ENCODE measurements at places on chromosomes 1 and 21.

- no peak overlapping the region for H3K4me3 ChIP-seq
- DNase-seq, result no peak
- H3K27me3 ChIP-seq, result no peaks in the 10 kb centered on the region
- H3K27ac ChIP-seq, result no peak overlapping the region
- no peaks in the 10 kb centered on the region for H3K4me1 ChIP-seq
These were observed 9.8 kb downstream of the RPS6KC1 start for GRCh38 chr1:213060836-213061235.

DNA sequence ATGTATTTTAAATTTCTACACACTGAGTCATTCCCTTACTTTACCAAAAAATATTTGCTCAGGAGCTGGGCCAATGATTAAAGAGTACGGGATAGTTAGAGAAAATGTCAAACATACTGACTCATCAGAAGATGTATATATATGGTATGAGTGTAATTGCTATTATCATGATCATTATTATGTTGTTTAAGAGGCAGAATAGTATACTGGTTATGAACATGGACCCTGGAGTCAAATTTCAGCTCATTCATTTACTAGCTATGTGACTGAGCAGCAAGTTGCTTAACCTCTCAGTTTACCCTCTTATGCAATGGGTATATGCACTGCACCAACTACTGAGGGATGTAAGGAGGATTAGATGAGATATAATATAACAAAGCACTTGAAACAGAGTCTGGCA, 41.2 kb upstream of the USH2A start:
- H3K27me3 ChIP-seq, result no peaks in the 10 kb centered on the region
- no peak overlapping the region for H3K27ac ChIP-seq
- no peaks in the 10 kb centered on the region for H3K4me1 ChIP-seq

DNA sequence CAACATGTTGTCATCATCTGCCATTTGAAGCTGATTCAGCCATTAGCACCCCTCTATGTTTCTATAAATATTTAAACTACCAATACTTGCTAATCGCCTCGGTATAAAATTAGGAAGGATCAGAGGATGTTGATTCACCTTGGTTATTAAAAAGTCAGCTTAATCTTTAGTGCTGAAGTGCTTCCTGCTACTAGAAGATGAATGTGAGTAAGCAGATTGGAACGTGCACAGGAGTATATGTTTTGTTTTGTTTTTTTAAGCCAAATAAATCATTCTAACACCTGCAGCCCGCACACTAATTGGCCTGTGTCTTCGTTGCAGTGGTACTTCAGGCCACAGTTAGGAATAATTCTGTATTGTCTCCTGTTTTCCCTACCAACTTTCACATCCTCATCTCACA, 485.7 kb downstream of the AJAP1 start:
- DNase-seq, result no peak
- H3K36me3 ChIP-seq, result no peaks in the 10 kb centered on the region
- no peaks in the 10 kb centered on the region for H3K27me3 ChIP-seq
- H3K4me1 ChIP-seq, result no peaks in the 10 kb centered on the region

- no peak overlapping the region for H3K4me3 ChIP-seq
- no peaks in the 10 kb centered on the region for H3K4me1 ChIP-seq
- no peaks in the 10 kb centered on the region for H3K36me3 ChIP-seq
- no peak overlapping the region for H3K27ac ChIP-seq
These were observed 50.6 kb downstream of the L1TD1 start for GRCh38 chr1:62245201-62245600.

- no peaks in the 10 kb centered on the region for H3K27me3 ChIP-seq
- no peaks in the 10 kb centered on the region for H3K36me3 ChIP-seq
- no peak for DNase-seq
- H3K4me1 ChIP-seq, result peaks cover under 1% of the 10 kb centered on the region
These were observed 12.3 kb upstream of the SEMA4A start for GRCh38 chr1:156140879-156141707.

- no peak for DNase-seq
- no peak overlapping the region for H3K27ac ChIP-seq
- no peaks in the 10 kb centered on the region for H3K36me3 ChIP-seq
These were observed 15.1 kb downstream of the INAVA start for GRCh38 chr1:200909757-200910239.

- no peak overlapping the region for H3K4me3 ChIP-seq
- no peaks in the 10 kb centered on the region for H3K27me3 ChIP-seq
- no peak overlapping the region for H3K27ac ChIP-seq
- no peaks in the 10 kb centered on the region for H3K4me1 ChIP-seq
- DNase-seq, result no peak
These were observed 163.7 kb downstream of the NTPCR start for GRCh38 chr1:233114159-233114558.

GRCh38 chr1:109161858-109162606, 48.1 kb downstream of the ELAPOR1 start:
- DNase-seq, result peak; percentile 5
- no peak overlapping the region for H3K4me3 ChIP-seq
- H3K27me3 ChIP-seq, result no peaks in the 10 kb centered on the region
- peaks cover 7% of the 10 kb centered on the region for H3K4me1 ChIP-seq

DNA sequence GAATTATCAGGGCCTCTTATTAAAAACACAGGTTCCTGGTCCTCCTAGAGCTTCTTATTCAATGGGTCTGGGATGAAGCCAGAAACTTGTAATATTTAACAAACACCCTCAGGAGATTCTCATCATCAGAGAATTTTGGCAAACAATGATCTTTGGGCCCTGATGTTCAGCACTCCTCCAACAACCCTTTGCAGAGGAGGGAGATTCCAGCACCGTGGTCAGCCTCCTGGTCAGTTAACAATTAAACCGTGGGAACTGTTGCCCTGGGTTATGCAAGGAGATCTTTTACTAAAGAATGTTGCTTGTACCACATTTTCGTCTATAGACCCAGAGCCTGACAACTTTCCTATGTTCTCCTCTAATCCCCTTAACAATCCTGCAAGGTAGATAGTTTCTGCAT, 294.4 kb downstream of the PLPP3 start:
- H3K36me3 ChIP-seq, result no peaks in the 10 kb centered on the region
- no peaks in the 10 kb centered on the region for H3K4me1 ChIP-seq
- H3K27me3 ChIP-seq, result no peaks in the 10 kb centered on the region

DNA sequence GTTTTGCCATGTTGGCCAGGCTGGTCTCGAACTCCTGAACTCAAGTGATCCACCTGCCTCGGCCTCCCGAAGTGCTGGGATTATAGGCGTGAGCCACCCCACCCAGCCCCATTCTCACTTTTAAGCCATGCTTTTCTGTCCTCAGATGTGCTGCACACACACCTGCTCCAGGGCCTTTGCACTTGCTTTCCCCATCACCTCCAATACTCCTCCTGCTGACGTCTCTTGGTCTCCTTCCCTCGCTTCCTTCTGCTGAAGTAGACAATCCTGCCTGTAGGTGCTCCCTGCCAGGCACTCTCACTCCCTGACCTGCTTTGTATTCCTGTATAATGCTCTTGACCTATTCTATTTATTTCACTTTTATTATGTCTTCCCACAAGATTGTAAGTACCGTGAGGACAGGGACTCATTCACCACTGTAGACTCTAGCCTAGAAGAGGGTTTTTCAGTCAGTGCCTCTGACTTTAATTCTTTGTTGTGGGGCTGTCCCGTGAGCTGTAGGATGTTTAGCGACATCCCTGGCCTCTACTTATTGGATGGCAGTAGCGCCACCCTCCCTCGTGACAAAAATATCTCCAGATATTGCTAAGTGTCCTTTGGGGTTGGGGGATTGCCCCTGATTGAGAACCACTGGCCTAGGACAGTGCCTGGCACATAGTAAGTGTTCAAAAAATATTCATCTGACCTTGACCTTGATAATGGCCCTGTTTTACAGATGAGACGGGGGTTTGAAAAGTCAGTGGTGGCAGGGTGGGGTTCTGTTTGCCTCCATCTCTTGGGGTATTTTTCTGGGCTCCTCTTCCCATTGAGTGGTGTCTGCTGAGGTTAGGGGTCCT, 4.6 kb downstream of the TNFRSF1B start:
- peaks cover 84% of the 10 kb centered on the region for H3K4me1 ChIP-seq
- H3K27me3 ChIP-seq, result no peaks in the 10 kb centered on the region
- H3K4me3 ChIP-seq, result no peak overlapping the region
- no peaks in the 10 kb centered on the region for H3K36me3 ChIP-seq
- peak overlapping the region; percentile 95 for H3K27ac ChIP-seq

- H3K4me1 ChIP-seq, result no peaks in the 10 kb centered on the region
- H3K36me3 ChIP-seq, result no peaks in the 10 kb centered on the region
- H3K27ac ChIP-seq, result no peak overlapping the region
- H3K4me3 ChIP-seq, result no peak overlapping the region
These were observed 30.7 kb downstream of the PGM1 start for GRCh38 chr1:63623952-63624351.

DNA sequence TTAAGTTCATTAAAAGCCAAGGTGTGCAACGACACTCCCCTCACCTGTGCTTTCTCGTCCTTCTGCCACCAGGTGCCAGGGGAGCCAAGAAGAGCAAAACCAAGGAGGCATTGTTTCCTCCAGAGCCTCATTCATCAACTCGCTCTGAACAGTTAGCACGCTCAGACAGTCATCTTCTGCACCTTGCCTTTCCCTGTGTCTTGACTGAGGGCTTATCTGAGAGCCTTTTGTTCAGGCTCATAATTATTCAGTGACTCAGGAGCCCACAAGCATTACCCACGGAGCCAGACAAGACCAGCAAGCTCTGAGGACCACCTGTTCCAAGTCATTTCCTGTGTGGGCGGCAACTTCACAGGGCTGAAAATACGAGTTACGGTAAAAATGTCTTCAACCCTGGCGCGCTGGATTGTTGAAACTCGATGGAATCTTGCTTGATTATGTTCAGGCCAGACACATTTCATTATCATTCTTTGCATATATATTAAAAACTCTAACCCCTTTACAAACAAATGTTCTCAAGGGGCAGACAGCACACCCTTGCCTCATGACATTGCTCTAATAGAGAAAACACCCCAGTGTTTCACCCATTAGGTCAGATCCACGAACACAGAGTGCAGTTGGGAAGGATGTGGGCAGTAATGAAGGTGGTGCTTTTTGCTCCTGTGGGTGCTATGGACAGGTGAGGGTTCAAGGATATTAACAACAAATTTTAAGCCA, 89.7 kb upstream of the RUNX1 start:
- peaks cover 14% of the 10 kb centered on the region for H3K4me1 ChIP-seq
- no peak overlapping the region for H3K27ac ChIP-seq
- no peaks in the 10 kb centered on the region for H3K36me3 ChIP-seq
- DNase-seq, result no peak

DNA sequence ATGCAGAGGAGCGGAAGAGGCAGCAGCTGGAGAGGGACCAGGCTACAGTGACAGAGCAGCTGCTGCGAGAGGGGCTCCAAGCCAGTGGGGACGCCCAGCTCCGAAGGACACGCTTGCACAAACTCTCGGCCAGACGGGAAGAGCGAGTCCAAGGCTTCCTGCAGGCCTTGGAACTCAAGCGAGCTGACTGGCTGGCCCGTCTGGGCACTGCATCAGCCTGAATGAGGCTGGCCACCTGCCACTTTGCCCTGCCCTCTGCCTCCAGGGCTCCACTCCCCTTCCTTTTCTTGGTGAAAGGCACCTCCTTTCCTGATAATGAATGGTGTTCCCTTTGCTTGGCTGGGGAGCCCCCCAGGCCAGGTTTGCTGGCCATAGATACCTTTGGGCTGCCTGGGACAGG, 3.3 kb upstream of the HMGN2 start:
- no peak overlapping the region for H3K27ac ChIP-seq
- H3K36me3 ChIP-seq, result peaks cover 12% of the 10 kb centered on the region
- H3K27me3 ChIP-seq, result no peaks in the 10 kb centered on the region
- no peak for DNase-seq
- H3K4me3 ChIP-seq, result no peak overlapping the region

DNA sequence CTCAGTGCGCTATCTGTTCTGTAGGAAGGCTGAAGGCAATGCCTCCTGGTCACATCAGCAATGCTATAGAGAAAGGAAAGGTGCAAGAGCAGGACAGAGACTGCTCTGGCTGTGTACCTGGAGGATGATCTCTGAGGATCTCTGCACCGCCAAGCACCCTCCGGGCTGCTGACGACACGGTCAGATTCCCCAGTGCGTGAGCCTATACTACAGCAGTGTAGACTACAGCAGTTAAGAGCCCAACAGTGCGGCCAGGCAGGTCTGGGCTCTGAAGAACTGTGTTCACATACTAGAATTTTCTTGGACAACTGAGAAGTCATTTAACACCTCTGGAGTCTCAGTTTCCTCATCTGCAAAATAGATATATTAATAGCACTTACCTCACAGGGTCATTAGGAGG, 39.9 kb downstream of the ITPKB start:
- peaks cover 86% of the 10 kb centered on the region for H3K4me1 ChIP-seq
- no peak for DNase-seq
- peaks cover 24% of the 10 kb centered on the region for H3K36me3 ChIP-seq
- no peaks in the 10 kb centered on the region for H3K27me3 ChIP-seq
- no peak overlapping the region for H3K4me3 ChIP-seq

GRCh38 chr1:55204997-55205396, 10.2 kb downstream of the USP24 start:
- H3K4me3 ChIP-seq, result no peak overlapping the region
- H3K36me3 ChIP-seq, result no peaks in the 10 kb centered on the region
- peaks cover 71% of the 10 kb centered on the region for H3K4me1 ChIP-seq

- H3K36me3 ChIP-seq, result no peaks in the 10 kb centered on the region
- DNase-seq, result no peak
- H3K27ac ChIP-seq, result no peak overlapping the region
- H3K27me3 ChIP-seq, result no peaks in the 10 kb centered on the region
- no peaks in the 10 kb centered on the region for H3K4me1 ChIP-seq
These were observed 1177.6 kb downstream of the PLA2G4A start for GRCh38 chr1:188006354-188006753.

DNA sequence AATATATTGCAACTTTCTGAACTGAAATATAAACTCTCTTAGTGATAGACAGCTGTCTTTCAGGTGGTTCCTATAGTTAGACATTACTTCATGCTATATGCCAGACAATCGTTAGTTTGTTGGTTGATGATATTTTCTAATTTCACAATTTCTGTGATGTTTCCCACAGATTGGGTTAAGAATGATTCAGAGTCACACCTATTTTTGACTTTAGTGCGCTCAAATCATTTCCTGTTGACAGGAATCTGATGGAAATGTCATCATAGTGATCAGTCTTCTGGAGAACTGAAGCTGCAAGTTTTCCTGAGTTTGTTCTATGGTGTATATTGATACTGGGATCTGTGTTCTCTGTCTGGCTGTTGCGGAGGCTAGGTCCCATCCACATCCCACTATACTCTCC, 119.7 kb downstream of the C1orf21 start:
- no peaks in the 10 kb centered on the region for H3K36me3 ChIP-seq
- no peak overlapping the region for H3K27ac ChIP-seq
- H3K4me1 ChIP-seq, result no peaks in the 10 kb centered on the region

GRCh38 chr1:23290836-23291565, 53.1 kb downstream of the HNRNPR start:
- H3K27me3 ChIP-seq, result no peaks in the 10 kb centered on the region
- DNase-seq, result no peak
- no peak overlapping the region for H3K27ac ChIP-seq
- no peak overlapping the region for H3K4me3 ChIP-seq
- no peaks in the 10 kb centered on the region for H3K4me1 ChIP-seq

GRCh38 chr1:201666102-201666501, 127.2 kb downstream of the NAV1 start:
- H3K4me1 ChIP-seq, result no peaks in the 10 kb centered on the region
- no peaks in the 10 kb centered on the region for H3K27me3 ChIP-seq
- no peak overlapping the region for H3K4me3 ChIP-seq

- H3K4me3 ChIP-seq, result no peak overlapping the region
- DNase-seq, result no peak
- H3K27me3 ChIP-seq, result no peaks in the 10 kb centered on the region
- H3K36me3 ChIP-seq, result no peaks in the 10 kb centered on the region
These were observed 620.0 kb upstream of the B3GALT2 start for GRCh38 chr1:193806079-193807048.

GRCh38 chr1:17360272-17360956, 11.6 kb upstream of the PADI6 start:
- H3K4me1 ChIP-seq, result peaks cover 10% of the 10 kb centered on the region
- no peaks in the 10 kb centered on the region for H3K27me3 ChIP-seq
- H3K4me3 ChIP-seq, result no peak overlapping the region
- H3K27ac ChIP-seq, result no peak overlapping the region
- DNase-seq, result no peak
